ENCODE measurements at places on chromosomes 6 and 20. TPM values are rescaled to one million over a fixed set of nuclear protein-coding genes. Genes with fewer than 3 reads are reported as not detected.

Gene PSMB9
- 148 TPM for total RNA-seq

Gene C20orf202
- 0.39 TPM for total RNA-seq

Gene ID4
- not detected for total RNA-seq

Gene RANBP9
- total RNA-seq = 85.5 TPM

Gene HLA-DOB
- 6.8 TPM for total RNA-seq

Gene SLC32A1
- not detected for total RNA-seq

Gene SLC26A8
- not detected for total RNA-seq

DNA sequence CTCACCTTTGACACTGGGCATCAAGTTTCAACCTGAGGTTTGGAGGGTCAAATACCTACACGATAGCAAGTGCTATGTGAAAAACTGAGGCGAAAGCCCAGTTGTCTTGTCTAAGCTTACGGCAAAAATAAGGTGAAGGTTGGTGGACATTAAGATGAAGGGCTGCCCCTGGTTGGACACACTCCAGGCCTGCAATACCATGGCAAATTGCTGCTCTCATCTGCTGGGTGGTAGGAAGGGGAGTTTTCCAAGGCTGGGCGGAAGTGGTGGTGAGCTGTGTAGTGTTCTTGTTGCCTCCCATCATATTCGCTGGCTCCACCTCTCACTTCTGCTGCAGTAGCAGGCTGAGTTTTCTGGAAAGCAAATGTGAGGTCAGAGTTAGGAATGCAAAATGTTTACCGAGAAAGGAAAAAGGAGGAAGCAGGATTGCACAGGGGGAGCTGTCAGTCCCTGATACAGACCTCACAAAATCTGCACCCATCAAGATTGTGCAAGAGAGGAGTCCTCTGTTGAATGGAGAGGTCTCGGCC is 33.7 kb downstream of the SCP2D1 start:
- DNase-seq = no peak

- no peak for DNase-seq
Measured at GRCh38 chr6:156814036-156814581, 36.9 kb downstream of the ARID1B start.

- DNase-seq = no peak
Measured at GRCh38 chr6:1363729-1364572, 25.4 kb upstream of the FOXF2 start.

DNA sequence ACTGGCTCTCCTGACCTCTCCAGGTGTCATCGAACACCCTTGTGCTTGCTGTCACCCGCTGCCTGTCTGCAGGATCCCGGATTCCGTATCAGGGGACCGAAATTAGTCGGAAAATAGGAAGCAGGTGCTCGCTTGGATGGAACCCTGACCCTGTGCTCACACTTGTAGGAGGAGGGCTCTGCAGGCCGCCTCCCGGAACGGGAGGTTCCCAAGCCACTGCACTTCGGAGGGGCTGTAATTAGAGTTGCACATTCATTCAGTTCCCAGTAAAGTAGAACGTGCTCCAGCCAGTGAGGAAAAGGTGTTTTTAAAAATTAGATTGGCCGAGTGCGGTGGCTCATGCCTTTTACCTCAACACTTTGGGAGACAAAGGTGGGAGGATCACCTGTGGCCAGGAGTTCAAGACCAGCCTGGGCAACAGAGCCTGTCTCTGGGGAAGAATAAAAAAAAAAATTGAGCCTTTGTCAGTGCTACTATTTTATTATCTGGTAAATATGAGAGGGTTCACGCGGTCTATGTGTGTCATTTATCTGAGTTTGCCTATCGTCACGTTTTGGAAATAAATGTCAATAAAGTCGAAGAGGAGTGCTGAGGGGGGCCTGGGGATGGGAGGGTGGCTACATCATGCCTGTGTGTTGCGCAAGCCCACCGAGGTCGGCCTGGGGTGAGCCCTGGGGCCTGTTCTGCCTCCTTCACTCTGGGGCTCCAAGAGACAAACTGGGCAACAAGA is 1.5 kb upstream of the GMEB2 start:
- DNase-seq = peak; percentile 75

- DNase-seq = no peak
Measured at GRCh38 chr6:157964100-157964499, 17.6 kb upstream of the SYNJ2 start.

DNA sequence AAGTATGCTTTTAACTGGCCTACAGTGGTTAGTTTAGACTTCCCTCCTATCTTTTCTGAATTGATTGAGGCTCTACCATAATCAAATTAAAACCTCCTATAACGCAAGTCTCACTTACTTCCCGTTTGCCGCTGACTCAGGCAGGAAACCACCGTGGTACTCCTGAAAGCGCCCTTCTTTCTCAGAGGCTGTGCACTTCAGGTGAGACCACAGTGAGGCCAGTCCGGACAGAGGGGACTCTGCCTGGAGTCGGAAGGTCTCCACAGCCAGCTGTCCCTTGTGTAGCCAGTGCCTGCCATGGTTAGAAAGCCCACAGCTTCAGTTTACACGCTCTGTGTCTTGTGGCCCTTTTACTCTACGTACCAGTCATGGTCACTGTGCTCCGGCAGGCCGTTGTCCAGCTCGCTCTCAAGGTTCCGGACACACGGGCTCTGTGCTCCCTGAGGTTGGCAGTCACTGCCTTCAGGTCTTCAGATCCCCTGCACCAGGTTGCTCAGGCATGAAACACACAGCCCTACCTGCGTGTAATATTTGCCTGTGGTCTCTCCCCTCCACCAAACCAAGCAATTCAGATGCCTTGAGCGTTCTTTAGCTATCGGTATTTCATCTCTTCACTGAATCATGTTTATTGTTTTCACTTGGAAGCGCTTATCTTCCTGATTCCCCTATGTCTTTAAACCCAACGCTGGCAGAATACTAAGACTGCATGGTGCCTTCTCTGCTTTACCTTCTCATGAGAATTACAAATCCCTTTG is 178.8 kb downstream of the SMOC2 start:
- DNase-seq = no peak

DNA sequence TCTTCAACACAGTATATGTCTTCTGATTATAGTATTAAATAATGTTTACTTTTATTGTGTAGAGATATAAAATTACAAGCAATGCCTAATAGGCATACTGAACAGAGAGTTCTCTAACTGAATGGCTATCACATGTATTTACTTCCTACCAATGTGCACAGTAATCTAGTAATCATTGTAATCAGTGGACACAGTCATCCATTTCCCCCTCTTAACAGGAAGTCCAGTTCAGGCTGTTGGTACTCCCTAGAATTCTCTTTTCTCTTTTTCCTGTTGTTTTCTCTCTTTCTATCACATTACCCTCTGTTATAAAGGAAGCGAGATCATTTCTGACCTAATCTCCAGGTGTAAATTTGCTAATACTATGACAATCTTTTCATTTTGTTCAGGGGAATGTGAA is 172.5 kb downstream of the HTR1B start:
- DNase-seq = no peak

DNA sequence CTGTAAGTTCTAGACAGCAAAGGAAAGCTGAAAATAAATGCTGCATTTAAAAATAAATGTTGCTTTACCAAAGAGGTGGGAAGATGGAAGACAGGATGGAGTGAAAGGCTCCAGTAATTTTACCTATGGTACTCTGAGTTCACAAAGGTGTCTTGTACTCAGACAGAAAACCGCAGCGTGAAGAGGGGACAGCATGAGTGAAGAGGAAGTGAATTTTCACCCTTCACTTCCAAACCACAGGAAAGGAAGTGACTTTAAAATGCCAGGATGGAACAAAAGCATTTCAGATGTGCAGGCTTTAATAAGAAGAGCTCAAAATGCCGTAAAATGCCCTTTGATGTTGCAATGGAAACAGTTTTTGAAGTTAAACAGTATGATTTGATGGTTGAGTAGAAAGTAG is 91.2 kb upstream of the TINAG start:
- no peak for DNase-seq

- no peak for DNase-seq
Measured at GRCh38 chr6:151160929-151161757, 78.6 kb upstream of the AKAP12 start.

GRCh38 chr6:107617341-107617932 is 127.5 kb downstream of the SOBP start:
- no peak for DNase-seq

GRCh38 chr6:40355066-40355465 is 232.1 kb downstream of the LRFN2 start:
- DNase-seq = no peak

DNA sequence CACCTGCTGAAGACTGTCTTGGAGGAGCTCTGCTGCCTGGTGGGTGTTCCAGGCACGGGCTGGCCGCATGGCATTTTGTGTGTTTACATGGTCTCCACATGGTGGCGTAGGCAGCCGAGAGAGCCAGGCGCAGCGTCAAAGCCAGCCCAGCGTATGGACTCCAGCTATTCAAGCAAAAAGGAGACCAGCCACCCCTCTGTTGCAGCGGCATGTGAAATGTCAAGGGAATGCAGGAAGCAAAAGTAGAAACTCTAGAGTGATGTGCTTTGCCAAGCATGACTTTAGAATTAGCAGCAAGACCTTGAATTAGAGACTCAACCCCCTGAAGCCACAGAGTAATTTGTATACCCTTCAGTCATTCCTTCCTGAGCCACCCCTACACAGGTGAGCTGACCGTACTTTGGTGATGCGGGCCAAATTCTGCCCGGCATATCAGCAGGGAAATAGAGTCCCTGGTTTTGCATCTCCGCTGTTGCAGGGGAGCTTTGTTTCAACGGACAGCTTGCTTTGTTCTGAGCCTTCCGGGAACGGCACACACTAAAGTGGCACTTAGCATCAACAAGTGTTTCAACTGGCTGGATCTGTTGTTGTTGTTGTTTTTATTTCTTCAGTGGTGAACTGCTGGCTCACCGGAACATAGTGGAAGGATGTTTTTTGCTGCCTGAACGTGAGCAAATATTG is 48.5 kb downstream of the FNDC1 start:
- DNase-seq = no peak

GRCh38 chr6:148239801-148240460 is 102.7 kb upstream of the SASH1 start:
- no peak for DNase-seq

- DNase-seq = peak; percentile 34
Measured at GRCh38 chr6:52362443-52363227, 684 bp downstream of the PAQR8 start.

DNA sequence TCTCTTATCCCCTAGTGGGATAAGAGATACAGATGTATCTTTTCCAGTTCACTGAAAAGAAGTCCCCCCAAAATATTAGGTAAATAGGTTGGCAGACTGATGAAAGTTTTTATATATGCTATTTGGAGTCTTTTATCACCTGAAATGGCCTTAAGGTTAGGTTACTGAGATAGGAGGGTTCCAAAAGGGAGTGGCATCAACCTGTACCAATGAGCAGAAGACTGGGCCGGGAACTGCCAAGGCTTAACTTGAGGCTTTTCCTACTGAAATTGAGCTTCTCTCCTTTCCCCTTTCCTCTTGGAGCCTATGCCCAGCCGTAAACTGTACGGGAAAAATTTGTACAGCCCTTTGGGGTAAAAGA is 42.0 kb downstream of the EIF2S2 start:
- no peak for DNase-seq

DNA sequence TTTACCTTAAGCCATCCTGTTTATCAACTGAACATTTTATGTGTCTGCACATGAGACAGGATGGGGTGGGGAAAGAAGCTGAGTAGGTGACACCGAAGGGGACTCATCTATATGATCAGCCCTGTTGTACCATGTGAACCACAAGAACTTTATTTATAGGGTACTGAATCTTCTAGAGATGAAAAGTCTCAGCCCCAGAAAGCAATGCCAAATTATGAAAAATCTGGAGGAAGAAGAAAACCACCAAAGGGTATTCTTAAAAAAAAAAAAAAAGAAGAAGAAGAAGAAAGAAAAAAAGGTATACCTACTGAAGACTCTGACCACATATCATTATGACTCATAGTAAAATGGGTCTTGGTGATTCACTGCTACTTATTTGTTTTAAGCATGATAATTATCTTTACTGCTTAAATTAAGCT is 39.8 kb upstream of the HBS1L start:
- peak; percentile 89 for DNase-seq

DNA sequence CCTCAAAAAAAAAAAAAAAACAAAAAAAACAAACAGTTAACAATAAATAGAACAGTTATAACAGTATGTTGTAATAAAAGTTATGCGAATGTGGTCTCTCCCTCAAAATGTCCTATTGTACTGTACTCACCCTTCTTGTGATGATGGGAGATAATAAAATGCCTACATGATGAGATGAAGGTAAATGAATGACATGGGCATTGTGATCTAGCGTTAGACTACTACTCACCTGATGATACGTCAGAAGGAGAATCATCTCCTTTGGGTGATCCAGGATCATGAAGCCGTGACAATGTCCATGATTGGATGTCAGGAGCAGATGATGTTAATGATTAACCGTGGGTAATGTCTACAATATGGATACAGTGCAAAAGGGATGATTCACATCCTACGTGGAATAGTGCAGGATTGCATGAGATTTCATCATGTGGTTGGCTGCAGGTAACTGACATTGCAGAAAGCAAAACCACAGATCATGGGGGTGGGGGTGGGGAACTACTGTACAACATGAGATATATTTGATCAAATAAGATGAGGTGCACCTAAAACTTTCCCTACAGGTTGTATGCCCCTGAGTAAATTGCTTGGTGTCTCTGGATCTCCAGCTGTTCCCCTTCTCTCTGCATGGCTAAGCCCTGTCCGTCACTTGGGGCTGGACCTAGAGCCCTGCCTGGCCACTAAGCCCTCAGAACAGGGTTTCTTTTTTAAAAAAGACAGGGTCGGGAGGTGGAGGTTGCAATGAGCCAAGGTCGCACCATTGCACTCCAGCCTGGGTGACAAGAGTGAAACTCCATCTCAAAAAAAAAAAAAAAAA is 6.2 kb upstream of the RBCK1 start:
- DNase-seq = no peak

DNA sequence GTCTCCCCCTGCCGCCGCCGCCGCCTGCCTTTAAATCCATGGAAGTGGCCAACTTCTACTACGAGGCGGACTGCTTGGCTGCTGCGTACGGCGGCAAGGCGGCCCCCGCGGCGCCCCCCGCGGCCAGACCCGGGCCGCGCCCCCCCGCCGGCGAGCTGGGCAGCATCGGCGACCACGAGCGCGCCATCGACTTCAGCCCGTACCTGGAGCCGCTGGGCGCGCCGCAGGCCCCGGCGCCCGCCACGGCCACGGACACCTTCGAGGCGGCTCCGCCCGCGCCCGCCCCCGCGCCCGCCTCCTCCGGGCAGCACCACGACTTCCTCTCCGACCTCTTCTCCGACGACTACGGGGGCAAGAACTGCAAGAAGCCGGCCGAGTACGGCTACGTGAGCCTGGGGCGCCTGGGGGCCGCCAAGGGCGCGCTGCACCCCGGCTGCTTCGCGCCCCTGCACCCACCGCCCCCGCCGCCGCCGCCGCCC is 474 bp downstream of the CEBPB start:
- DNase-seq = no peak

- no peak for DNase-seq
Measured at GRCh38 chr6:149265945-149266344, 51.6 kb upstream of the TAB2 start.
